Smooth muscle cell of the brain vasculature (primary cell): ENCODE measurements at places on chromosomes 13 and 19.

GRCh38 chr19:42177686-42178019 lies 39.8 kb downstream of the DEDD2 start:
- no peak for DNase-seq

DNA sequence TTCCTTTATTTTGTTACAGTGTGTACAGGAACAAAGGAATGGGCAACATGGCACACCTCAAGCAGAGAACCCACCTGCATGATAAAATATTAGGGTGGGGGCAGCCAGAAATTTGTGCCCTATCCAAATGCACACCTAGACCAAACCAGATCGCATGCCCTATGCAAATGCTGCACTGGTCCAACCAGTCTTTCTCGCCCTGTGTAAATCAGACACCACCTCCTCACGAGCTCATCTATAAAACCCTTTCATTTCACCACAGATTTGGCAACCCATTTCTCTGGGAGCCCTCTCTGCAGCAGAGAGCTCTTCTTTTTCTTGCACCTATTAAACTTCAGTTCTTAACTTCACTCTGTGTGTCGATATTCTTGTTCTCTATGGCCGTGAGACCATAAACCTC lies 1559.2 kb downstream of the SLITRK1 start:
- DNase-seq = no peak

DNA sequence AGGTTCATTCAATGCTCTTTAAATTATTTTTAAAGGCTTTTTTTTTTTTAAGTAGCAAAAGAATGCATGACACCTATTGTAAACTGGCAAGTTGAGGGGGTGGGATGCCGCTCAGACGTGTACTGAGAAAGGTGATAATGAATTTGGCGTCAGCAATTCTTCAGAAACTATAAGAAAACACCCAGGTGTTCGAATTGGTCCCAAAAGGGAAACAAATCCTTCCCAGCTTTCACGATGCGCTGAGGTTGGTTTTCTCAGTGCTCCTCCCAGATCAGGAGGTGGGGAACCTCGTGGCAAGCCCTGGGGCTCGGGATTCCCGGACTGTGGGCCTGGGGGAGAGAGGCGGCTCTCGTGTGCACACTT lies 543 bp upstream of the FAM124A start:
- DNase-seq = no peak

DNA sequence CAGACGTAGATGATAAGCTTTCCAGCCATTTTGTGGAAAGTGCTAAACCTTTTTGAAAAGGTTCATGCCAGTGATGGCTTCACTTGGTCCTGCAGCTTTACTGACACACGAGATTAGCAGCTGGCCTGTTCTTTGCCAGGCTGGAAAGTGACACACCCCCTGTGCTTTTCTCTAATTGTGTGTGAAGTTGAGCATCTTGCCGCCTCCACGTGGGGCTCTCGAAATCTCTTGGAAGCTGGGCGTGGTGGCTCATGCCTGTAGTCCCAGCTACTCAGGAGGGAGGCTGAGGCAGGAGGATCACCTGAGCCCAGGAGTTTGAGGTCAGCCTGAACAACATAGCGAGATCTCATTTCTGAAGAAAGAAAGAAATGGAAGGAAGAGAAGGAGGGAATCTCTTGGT lies 25.3 kb upstream of the EHD2 start:
- no peak for DNase-seq

- DNase-seq = no peak
These were observed 38.8 kb downstream of the ARHGEF7 start for GRCh38 chr13:111153977-111154332.

- DNase-seq = no peak
These were observed 9.3 kb upstream of the COG6 start for GRCh38 chr13:39646122-39646521.

- no peak for DNase-seq
These were observed 32.8 kb downstream of the ELL start for GRCh38 chr19:18488838-18489626.

GRCh38 chr13:40432018-40432978 lies 234.1 kb downstream of the FOXO1 start:
- DNase-seq = no peak

- DNase-seq = no peak
These were observed 76.4 kb downstream of the SPACA7 start for GRCh38 chr13:112452380-112453206.

DNA sequence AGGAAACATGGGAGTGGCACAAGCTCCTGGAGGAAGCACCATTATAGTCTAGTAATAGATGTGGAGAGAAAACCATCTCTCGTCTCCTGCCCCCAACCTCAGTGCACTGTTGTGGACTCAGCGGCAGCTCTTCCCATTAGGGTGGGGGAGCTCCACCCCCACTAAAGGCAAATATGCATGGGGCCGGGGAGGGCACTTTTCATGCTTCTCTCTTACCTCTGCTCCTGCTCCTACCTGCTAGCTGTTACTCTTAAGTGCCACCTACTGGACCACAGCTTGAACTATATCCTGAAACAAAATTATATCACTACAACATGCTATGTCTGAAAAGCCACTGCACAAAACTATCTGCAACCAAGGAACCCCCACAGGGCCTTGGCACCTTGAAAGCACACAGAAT lies 112.6 kb upstream of the DACH1 start:
- DNase-seq = no peak

- no peak for DNase-seq
These were observed 289.2 kb downstream of the ATP8A2 start for GRCh38 chr13:25660996-25661395.

DNA sequence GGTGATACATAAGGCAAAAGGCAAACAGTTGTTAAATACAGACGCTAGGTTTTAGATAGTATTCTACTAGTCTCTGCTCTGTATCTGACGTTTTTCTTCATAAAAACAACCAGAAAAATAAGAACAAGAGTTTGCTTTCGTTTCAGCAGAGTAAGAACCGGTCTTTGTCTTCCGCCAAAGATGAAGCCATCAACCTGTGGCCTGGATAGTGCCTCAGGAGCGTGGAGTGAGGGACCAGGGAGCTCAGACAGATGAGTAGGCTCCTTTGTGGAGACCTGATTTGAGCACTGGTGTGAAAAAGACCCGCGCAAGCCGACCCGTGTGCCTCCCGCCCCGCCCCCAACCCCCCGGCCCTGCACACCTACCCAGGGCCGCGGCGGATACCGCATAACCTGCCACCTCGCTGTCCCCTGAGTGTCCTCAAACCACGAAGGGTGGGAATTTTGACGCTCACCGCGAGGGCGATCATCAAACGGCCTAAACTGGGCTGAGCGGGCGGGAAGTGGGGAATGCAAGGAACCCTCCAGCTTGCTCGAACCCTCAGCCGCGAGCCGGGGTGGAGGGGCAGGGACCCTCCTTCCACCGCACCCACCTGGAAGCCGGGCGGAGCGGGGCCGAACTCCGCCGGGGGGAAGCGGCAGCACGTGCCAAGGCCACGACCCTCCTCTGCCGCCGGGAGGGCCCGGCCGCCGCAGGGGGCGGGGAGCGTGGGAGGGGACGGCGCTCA lies 866 bp upstream of the LMO7 start:
- no peak for DNase-seq

- DNase-seq = no peak
These were observed 40.9 kb downstream of the GSX1 start for GRCh38 chr13:27833206-27833605.

- DNase-seq = no peak
These were observed 133.9 kb downstream of the KL start for GRCh38 chr13:33150126-33150525.

GRCh38 chr13:96025283-96025682 lies 27.9 kb downstream of the UGGT2 start:
- DNase-seq = no peak

GRCh38 chr13:76991432-76991795 lies 467 bp upstream of the CLN5 start:
- no peak for DNase-seq

- no peak for DNase-seq
These were observed 208.2 kb downstream of the ITGBL1 start for GRCh38 chr13:101660711-101661110.

DNA sequence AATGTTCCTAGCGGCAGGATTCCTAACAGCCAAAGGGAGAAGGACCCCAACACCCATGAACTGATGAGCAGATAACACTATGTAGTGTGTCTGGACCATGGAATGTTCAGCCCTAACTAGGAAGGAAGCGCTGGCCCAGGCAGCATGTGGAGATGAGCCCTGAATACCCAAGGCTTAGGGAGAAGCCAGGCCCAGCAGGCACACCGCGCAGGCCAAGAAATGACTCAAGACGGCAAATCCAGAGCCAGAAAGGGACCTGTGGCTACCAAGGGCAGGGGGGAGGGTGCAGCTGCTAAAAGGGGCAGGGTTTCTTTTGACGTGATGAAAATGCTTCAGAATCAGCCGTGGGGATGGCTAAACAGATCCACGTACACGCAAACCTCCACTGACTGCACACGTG lies 20.7 kb upstream of the TINCR start:
- DNase-seq = no peak
